ENCODE measurements at places on chromosomes 13 and 19.
A peak's percentile ranks its signal among the peaks of the same experiment; 100 is the strongest.

- DNase-seq: no peak
Observed at GRCh38 chr13:33578786-33579185, 239.2 kb upstream of the RFC3 start.

DNA sequence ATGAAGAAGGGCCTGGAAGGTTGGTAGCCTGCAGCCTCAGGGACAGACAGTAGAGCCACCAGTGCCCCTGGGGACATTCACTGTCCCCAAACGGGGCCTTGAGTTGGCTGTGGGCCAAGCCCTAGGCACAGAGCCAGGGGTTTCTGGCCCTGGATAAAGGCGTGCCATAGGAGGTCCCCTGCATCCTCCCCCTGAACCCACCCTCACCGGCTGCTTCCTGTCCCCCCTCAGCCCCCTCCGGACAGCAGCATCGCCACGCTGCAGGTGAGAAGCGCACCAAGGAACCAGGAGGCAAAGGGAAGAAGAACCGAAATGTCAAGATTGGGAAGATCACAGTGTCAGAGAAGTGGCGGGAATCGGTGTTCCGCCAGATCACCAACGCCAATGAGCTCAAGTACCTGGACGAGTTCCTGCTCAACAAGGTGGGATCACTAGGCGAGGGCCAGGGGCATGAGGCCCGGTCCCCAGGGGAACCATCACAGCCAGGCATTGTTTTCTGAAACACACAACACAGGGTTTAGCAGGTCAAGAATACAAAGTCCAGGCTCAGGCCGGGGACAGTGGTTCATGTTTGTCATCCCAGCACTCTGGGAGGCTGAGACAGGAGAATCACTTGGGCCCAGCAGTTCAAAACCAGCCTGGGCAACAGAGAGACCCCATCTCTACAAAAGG lies 14.6 kb upstream of the USE1 start:
- DNase-seq: no peak

GRCh38 chr13:40149611-40150274 lies 494.3 kb downstream of the COG6 start:
- no peak for DNase-seq

- peak; percentile 87 for DNase-seq
Observed at GRCh38 chr19:49148784-49149651, 6.2 kb downstream of the HRC start.

- DNase-seq: no peak
Observed at GRCh38 chr19:18156268-18156667, 3.3 kb downstream of the PIK3R2 start.

DNA sequence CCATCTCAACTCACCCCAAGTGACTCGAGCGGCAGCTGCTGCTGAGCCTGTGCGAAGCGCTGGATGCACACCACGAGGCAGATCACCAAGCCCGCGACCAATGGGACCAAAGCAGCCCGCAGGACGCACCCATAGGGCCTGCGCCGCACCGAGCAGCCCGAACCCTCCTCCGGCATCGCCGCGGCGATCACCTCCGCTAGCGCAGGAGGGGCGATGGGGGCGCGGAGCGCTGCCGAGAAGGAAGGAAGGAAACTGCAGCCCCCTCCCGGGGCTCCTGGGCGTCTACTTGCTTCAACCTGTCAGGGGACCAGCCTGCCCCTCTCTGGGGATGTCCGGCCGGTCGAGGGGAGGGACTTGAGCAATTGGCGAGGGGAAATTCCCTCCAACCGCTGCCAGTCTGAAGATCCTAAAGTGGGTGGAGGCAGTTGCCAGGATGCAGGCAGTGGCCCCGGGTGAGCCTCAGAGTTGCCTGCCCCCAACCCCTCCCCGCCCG lies at the start of gene CD70:
CD70 (minus strand) TSS at position 324 of the 493 bp plus-strand sequence; CDS start at position 176, 148 bp downstream.
- DNase-seq: peak; percentile 59

DNA sequence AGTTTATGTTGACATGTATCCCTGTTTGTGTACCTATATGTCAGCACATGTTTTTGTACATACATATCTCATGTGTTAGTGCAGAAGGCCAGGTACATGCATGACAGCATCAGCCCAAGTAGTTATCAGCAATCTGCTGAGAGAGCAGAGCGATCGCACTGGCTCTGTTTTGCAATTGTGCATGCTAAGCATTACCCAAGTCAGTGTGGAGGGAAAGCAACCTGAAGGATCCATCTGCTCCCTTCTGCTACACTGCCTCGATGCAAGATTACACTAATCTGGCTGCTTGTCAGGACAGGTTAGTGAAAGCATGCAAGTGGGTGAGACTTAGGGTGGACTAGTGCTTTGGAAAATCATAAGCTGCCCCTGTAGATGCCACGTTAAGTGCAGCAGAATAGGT lies 211.8 kb downstream of the PCCA start:
- DNase-seq: no peak

- no peak for DNase-seq
Observed at GRCh38 chr19:12873891-12874745, 7.1 kb downstream of the DNASE2 start.

- no peak for DNase-seq
Observed at GRCh38 chr19:35845215-35846037, 6.9 kb downstream of the NPHS1 start.

DNA sequence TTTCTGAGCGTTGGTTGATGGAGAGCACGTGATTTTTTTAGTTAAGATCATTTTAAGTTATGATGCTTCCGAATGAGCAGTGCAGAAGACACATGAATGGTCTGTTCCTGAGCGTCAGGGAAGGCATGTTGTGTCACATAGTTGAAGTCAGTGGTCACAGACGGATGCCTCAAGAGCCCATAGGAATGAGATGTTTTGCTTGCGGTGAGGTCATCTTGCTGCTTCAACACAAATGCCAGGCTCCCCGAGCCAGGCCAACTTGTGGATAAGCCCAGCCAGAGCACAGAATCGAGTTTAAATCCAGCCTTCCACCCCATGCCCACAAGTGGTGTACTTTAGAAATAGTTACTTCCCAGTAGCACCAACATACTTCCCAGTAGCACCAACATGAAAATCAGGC lies 5.4 kb downstream of the UPF3A start:
- DNase-seq: no peak

GRCh38 chr13:27401210-27401609 lies 23.2 kb upstream of the GTF3A start:
- DNase-seq: peak; percentile 47

GRCh38 chr19:6374711-6375410 lies 872 bp downstream of the PSPN start:
- DNase-seq: no peak

DNA sequence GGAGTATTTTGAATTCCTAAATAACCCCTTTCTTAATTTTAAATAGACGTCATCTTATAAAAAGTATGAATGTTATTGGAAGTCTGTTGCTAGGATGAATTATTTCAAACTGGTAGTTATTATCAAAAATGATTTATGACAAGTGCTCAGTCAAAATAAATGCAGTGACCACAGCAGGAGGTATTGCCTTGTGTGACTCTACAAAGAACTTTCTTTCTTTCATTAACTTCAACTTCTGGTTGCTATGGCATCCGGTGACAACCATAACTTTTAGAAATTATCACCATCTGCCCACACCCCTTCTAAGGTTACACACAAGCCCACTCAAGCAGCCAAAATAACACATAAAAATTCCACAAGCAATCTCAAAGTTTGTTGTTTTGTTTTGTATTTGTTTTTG lies 189.9 kb downstream of the DACH1 start:
- no peak for DNase-seq

DNA sequence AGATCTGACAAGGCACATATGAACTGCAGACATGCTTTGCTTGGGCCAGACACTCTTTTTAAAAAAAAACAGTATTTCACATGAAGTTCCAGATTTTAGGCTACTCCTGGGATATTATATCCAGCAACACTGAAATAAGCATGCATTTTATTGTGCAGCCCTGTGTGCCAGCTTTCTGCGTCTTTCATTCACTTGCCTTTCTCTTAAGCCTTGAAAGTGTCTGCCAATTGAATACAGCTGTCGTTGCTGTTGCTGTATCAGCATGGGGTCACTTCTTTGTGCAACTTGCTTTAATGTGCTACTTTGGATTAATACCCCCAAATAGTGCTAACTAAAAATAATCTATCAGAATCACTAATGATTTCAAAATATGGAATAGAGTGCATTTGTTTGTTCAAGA lies 657.8 kb downstream of the SLITRK6 start:
- no peak for DNase-seq

- no peak for DNase-seq
Observed at GRCh38 chr13:44955406-44955805, 33.9 kb downstream of the NUFIP1 start.

GRCh38 chr13:114152831-114153371 lies 20.5 kb upstream of the RASA3 start:
- no peak for DNase-seq

DNA sequence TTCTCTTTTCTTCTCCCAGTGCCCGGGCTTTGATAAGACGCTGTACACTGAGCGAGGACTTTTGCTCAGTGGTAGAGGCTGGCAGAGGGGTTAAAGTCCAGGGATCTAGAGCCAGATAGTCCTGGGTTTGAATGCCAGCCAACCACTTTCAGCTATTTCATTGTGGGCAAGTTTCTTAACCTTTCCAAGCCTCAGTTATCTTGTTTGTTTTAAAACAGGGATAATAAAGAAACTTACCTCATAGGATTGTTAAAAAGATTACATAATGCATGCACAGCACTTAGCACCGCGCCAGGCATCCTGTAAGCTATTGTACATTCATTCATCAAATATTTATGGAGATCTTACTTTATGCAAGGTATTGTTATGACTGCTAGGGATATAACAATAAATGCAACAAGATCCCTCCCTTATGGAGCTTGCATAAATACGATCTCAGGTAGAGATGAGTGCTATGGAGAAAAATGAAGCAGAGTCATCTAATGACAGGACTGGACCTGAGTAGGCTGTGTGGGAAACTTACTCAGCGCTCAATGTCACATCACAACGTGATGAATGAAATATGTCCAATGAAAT lies 70.8 kb downstream of the LNX2 start:
- no peak for DNase-seq

- no peak for DNase-seq
Observed at GRCh38 chr13:35818633-35819067, 312.5 kb downstream of the DCLK1 start.

- DNase-seq: peak; percentile 50
Observed at GRCh38 chr19:48400018-48400742, 6.7 kb downstream of the GRIN2D start.

DNA sequence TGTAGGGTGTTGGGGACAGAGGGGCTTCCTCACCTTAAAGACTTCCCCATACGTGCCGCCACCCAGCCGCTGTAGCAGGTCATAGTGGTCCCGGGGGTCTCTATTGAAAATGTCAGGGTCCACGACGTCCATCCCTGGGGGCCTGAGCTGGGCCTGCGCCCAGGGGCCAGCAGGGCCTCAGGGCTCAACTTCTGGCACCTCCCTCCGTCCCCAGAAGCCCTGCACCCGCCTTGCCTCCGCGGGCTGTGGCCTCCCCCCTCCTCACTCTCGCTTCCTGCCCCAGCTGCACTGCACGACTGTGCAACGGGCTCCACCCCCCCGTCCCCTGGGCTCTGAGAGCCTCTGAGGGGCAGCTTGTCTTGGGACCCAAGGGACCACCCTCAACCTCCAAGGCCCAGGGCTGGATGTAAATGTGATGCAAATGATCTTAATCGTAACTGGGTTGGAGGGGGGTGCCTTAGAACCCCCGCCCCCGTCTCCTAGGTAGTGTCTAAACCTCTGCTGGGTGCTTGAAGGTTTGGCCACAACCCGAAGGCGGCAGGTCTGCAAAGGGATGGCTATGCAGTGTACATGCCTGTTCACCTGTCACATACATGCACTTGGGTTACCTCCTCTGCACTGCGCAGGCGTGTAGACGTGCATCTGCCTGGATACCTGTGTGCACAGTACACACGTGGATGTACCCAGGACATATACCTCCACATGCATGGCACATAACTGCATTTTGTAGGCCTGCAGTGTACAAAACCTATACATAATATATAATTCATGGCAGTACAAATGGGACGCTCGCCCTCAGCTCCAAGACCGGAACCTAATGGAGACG lies at the start of gene MAP4K1:
MAP4K1 (minus strand) TSS at position 190 of the 826 bp plus-strand sequence; CDS start at position 132, 58 bp downstream.
- peak; percentile 67 for DNase-seq

GRCh38 chr13:25266706-25267105 lies 20.6 kb downstream of the MTMR6 start:
- no peak for DNase-seq

DNA sequence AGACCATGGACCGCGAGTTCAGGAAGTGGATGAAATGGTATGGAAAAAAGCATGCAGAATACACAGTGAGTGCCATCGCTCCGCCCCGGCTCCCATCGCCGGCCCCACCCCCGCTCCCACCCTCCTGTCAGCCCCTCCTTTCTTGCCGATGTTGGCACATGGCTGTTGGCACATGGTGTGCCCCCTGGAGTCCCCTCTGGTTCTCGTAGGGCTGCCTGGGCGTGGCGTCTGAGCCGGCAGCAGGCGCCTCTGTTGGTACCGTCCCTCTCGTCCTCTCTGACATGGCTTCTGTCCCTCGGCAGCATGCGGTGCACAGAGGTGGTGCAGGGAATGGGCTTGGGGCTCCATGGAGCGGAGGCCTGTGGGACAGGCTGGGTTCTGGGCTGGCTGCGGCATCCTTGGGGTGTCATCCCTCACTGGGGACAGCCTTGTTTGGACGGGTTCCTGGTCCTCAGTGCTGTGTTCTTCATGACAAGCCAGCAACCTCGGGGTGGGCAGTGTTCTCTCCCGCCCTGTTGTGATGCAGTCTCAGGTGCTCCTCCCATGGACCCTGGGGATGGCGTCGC lies 30.9 kb downstream of the DOT1L start:
- no peak for DNase-seq

DNA sequence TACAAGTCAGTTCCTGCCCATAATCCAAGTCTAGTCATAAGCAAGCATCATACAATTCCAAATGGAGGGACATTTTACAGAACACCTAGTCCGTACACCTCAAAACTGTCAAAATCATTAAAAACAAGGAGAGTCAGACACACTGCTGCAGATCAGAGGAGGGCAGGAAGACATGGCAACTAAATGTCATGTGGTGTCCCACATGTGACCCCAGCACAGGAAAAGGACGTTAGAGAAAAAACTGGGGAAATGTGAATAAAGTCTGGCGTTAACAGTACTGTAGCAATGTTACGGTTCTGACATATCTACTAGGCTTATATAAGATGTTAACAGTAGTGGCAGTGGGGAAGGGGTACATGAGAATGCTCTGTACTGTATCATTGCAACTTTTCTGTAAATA lies 2.3 kb downstream of the ZSCAN5A start:
- no peak for DNase-seq

DNA sequence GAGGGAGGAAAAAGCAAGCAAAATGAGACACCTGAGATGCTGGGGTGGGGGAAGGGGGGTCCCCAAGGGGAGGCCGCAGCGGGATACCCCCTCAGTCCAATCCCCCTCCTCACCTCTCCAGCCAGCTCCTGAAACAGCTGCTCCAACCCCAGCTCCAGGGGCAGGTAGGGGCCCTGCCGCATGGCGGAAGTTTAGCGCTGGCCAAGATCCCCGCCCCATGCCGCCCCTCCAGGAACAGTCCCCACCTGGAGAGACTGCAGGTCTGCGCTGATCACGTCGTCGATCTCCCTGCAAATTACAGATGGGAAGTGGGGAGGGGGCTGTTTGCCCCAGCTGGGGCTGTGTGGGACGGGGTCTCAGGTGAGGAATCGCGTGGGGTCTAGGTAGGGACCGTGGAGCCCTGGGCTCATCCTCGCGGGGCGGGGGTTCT lies 9.0 kb downstream of the CAPN12 start:
- peak; percentile 42 for DNase-seq

GRCh38 chr13:112326821-112327370 lies 49.3 kb upstream of the SPACA7 start:
- DNase-seq: no peak

All from CD4-positive, alpha-beta T cell treated with Interleukin-4 for 1 hour (primary cell).